Lower lobe of right lung (tissue), 2 donors: ENCODE measurements at places on chromosomes 1 and 21.
A peak's percentile ranks its signal among the peaks of the same experiment; 100 is the strongest.

DNA sequence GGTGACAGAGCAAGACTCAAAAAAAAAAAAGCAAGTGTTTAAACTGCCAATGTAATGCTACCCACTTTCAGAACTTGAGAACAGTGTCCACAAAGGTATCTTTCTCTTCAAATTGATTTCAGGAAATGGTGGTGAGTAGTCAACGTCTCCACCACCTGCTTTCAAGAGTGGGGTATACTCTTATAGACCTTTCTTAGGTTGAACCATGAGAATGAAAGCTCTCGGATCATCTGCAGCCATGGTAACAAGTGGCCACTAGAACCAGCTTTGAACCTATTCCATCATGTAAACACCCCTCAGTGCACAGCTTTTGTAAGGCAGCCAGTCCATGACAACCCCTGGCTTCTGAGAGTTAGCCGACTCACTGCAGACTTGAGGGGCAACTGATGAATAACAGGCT is 107.4 kb downstream of the NTPCR start:
- DNase-seq: no peak

DNA sequence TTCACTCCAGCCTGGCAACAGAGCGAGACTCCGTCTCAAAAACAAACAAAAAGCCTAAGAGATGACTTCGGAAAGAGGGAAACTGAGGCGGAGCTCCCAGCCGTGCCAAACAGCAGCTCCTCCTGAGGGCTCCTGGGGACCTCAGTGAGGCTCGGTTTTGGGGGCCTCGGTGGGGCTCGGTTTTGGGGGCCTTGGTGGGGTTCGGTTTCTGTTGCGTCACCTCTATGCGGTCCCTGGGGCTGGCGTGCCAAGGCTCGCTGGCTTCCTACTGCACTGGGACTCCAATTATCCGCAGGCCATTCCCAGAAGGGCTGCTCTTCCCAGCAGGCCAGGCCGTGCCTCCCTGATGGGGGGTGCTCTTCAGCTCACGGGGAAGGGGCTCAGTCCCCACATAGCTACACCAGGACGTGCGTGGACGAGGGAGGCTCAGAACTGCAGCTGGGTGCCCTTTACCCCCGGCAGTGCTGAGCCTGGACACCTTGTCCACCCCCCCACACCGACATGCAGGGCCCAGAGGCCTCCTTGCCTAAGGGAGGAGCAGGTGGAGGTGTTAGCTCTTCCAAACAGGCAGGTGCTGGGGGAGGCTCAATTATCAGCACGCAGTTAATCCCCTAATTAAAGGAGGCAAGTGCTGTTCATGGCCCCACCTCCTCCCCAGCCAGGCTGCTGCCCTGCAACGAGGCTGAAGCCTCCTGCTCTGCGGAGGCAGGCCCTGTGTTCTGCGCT is 5.1 kb upstream of the C1orf159 start:
- DNase-seq: peak; percentile 41

GRCh38 chr1:13922466-13923110 is 222.6 kb downstream of the PRDM2 start:
- DNase-seq: no peak

GRCh38 chr1:201517631-201518030 is 10.7 kb upstream of the CSRP1 start:
- DNase-seq: no peak

DNA sequence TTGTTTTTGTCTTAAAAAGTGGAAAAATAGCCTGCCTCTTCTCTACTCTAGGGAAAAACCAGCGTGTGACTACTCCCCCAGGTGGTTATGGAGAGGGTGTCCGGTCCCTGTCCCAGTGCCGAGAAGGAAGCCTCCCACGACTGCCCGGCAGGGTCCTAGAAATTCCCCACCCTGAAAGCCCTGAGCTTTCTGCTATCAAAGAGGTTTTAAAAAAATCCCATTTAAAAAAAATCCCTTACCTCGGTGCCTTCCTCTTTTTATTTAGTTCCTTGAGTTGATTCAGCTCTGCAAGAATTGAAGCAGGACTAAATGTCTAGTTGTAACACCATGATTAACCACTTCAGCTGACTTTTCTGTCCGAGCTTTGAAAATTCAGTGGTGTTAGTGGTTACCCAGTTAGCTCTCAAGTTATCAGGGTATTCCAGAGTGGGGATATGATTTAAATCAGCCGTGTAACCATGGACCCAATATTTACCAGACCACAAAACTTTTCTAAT is 35.0 kb upstream of the TDRD10 start:
- no peak for DNase-seq
